Left ventricle myocardium superior (tissue), 1 donor: ENCODE measurements at places on chromosomes 2 and 18. TPM values are rescaled to one million over a fixed set of nuclear protein-coding genes. Genes with fewer than 3 reads are reported as not detected.

TTC39C gene
- total RNA-seq = 4.1 TPM

GRCh38 chr2:217222309-217222910, 362.5 kb upstream of the TNP1 start:
- DNase-seq = no peak

SERPINB12 gene
- total RNA-seq = not detected

RIT2 gene
- total RNA-seq = not detected

MSTN gene
- total RNA-seq = not detected

TUBB8B gene
- total RNA-seq = not detected

- DNase-seq = peak; percentile 85
These were observed 4.8 kb upstream of the EFHD1 start for GRCh38 chr2:232628466-232629128.

ZSWIM2 gene
- total RNA-seq = not detected

DNA sequence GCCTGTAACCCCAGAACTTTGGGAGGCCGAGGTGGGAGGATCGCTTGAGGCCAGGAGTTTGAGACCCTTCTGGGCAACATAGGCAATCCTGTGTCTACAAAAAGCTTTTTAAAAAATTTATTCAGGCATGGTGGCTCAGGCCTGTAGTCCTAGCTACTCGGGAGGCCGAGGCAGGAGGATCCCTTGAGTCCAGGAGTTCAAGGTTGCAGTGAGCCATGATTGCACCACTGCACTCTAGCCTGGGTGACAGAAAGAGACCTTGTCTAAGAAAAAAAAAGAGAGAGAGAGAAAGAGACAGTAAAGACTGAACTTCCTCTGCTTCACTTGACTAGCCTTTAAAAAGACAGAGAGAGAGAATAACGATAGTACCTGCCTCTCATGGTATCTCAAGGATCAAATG, 62.4 kb downstream of the INPP5D start:
- DNase-seq = no peak

DNA sequence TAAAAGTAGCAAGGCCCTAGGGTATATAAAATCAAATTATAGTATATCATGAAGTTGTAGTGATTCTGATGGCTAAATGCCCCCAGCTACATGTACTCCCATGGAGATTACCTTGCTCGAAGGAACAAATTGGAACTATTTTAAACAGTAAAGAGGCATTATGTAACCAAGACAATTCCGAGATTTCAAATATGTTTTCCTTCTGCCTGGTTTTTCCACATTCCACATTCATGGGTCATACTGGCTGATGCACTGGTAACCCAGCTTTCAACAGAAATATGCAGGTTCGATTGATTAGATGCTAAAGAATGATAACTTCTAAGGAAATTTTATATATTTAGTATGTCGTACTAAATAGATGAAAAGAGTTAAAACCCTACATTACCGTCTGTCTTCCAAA, 62.3 kb upstream of the MGAT4A start:
- DNase-seq = no peak

- no peak for DNase-seq
These were observed 162.8 kb downstream of the LRP1B start for GRCh38 chr2:141967980-141968379.

DNA sequence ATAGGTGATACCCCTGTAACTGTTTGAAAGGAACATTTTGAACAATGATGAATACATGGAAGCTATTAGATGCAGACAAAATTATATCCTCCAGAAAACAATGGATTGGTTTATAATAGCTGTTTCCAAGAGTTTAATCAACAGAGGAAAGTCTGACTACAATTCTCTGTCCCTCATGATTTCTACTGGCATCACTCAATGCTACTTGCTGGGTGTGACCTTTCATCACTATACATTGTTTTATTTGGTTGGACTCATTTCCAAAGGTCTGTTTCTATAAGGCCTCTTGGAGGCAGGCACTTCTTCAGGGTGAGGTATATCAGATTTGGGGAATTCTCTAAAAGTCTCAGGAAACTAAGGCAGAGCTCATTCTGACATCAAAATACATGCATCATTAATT, 636.1 kb upstream of the SLC8A1 start:
- no peak for DNase-seq

DNA sequence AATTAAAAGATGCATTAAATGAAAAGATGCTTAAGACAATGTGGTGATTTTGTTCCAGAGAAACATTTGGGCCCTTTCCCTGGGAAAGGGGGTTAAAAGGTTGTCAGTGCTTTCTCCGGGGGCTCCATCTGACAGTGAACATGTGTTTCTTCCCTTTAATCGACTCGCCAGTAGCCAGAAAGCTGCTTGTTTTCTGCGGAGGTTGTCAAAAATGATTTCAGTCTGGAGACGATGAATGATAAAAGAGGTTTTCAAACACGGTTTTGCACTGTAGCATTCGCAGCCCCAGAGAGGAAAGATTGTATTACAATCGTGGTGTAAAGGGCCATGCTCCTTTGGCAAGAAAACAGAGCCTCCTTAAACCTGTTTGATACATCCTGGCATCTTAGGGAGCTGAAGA, 111.5 kb upstream of the MEIS1 start:
- DNase-seq = no peak

- no peak for DNase-seq
These were observed 83.4 kb downstream of the MTCL1 start for GRCh38 chr18:8788503-8789429.
